Mucosa of gallbladder (tissue), 1 donor: ENCODE measurements at places on chromosomes 16 and 17. TPM values are rescaled to one million over a fixed set of nuclear protein-coding genes. Genes with fewer than 3 reads are reported as not detected.

The PERCC1 gene
- not detected for total RNA-seq

The BEAN1 gene
- 0.35 TPM for total RNA-seq

The SERPINF2 gene
- 2.9 TPM for total RNA-seq

The TBC1D3H gene
- total RNA-seq, result not detected

- DNase-seq, result no peak
These were observed 4.2 kb downstream of the MATCAP1 start for GRCh38 chr16:67179421-67180080.

DNA sequence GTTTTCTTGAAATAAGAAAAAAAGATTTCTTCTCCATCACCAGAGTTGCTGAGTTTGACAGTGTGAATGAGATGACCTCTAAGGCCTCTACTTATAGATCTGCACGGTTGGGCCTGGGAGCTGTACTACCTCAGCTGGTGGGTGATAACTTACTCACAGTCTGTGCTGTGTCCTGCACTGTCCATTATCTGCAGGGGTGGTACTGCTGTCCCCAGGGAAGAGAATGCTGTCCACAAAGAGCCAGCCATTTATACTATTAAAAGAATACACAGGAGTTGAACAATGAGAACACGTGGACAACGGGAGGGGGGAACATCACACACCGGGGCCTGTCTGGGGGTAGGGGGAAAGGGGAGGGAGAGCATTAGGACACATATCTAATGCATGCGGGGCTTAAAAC is 655.3 kb downstream of the WWOX start:
- DNase-seq, result no peak

- peak; percentile 37 for DNase-seq
These were observed 2.4 kb upstream of the USP36 start for GRCh38 chr17:78842881-78843565.

DNA sequence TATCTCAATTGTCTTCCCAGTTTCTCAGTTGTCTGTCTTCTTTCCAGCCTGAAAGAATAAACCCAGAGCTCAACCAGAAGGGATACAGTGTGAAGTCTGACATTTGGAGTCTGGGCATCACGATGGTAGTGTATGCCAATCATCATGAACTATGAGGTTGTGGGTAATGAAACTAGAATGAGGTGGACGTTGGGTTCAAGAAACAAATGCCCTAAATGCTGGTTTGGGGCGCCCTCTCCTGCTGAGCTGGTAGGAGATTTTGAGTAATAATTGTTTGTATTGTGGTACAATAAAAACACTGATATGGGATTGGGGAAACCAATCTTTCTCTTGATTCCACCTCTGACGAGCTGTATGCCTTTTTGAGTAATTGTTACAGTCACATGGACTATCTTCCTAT is 110.4 kb downstream of the MAP2K6 start:
- DNase-seq, result no peak

GRCh38 chr16:17555176-17555575 is 84.4 kb upstream of the XYLT1 start:
- DNase-seq, result no peak

DNA sequence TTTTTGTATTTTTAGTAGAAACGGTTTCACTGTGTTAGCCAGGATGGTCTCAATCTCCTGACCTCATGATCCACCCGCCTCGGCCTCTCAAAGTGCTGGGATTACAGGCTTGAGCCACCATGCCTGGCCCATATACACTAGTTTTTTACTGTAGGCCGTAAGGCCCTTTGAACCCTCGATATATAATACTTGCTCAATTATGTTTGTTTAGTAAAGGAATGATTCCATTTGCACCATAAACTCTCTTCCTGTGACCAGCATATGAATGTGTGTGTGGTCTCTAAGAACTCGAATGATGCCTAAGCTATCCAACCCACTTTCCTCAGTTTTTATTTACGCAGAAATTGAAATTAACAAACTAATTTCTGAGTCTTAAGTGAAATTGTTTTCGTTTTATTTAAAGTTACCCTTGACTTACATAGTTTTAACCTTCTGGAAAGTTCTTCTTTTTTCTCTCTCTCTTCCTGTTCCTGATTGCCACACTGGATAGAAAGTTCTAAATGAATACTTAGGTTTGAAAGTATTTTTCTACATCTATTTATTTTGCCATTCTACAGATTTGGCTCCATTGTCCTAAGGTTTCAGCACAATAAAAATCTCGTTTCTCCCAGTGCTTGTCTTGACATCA is 37.9 kb downstream of the PIGL start:
- DNase-seq, result no peak

DNA sequence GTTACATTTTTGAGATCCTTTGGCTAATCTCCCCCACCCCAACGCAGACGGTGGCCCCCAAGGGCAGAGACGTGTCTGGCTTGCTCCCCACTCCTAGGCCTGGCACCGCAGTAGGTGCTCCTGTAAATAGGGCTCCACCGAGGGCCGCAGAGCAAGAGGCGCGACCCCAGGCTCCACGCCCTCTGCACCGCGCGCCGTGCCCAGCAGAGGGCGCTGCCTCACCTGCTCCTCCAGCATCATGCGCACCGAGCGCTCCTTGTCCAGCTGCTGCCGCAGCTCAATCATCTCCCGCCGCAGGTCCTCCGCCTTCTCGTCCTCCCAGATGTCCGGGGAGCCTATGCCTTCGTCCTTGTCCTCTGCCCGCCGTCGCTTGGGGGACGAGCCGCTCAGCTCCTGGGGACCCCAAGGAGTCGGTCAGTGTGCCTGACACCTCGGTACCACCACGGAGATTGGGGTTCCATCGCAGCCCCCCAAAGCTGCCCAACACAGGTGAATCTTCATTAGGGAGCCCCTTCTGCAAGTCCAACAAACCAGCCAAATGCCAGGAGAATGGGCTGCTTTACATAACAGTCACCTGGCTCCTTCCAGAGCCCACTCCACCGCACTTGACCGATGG is 11.2 kb downstream of the TFAP4 start:
- no peak for DNase-seq

GRCh38 chr16:11093572-11094074 is 149.3 kb downstream of the CLEC16A start:
- DNase-seq, result no peak

- DNase-seq, result no peak
These were observed 52.7 kb upstream of the KSR1 start for GRCh38 chr17:27403480-27404005.

DNA sequence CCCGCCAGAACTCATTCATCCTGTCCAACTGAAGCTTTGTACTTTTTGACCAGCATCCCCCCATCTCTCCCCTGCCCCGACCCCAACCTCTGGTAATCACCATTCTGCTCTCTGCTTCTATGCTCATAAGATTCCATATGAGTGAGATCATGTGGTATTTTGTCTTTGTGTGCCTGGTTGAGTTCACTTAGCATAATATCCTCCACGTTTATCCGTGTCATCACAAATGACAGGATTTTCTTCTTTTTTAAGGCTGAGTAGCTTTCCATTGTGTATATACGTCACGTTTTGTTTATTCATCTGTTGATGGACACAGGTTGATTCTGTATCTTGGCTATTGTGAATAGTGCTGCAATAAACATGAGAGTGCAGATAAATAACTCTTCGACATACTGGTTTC is 278.9 kb downstream of the SNX29 start:
- no peak for DNase-seq

DNA sequence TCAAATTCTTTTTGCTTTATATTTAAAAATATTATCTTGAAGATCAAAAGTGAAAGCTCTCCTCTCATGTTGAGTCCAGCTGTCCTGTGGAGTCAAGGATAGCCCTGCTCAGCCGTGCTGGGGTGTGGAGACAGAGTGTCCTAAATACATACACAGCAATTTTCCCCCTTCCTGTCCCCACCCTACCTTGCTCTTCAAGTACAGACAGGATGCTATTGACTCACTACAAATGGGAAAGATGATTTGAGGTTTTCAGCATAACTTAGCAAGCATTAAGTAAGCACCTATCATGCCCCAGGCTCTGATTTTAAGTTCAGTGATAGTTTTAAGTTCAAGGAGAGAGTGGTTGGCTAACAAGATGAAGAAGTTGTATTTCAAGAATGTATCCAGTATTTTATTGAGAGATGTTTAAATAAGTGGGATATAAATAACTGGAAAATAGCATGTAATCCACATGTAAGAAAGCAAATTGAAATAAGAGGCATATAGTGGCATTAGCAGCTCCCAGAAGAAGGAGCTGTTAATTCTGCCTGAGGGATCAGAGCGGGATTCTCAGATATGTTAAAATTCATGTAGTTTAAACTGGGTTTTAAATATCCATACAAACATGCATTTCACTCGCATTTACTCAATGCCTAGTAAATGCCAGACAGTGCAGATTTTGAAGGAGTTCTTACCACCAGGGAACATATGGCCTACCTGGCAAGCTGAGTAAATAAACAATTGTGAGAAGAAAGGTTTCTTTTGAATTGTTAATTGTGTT is 183.5 kb upstream of the ANKFN1 start:
- DNase-seq, result no peak

DNA sequence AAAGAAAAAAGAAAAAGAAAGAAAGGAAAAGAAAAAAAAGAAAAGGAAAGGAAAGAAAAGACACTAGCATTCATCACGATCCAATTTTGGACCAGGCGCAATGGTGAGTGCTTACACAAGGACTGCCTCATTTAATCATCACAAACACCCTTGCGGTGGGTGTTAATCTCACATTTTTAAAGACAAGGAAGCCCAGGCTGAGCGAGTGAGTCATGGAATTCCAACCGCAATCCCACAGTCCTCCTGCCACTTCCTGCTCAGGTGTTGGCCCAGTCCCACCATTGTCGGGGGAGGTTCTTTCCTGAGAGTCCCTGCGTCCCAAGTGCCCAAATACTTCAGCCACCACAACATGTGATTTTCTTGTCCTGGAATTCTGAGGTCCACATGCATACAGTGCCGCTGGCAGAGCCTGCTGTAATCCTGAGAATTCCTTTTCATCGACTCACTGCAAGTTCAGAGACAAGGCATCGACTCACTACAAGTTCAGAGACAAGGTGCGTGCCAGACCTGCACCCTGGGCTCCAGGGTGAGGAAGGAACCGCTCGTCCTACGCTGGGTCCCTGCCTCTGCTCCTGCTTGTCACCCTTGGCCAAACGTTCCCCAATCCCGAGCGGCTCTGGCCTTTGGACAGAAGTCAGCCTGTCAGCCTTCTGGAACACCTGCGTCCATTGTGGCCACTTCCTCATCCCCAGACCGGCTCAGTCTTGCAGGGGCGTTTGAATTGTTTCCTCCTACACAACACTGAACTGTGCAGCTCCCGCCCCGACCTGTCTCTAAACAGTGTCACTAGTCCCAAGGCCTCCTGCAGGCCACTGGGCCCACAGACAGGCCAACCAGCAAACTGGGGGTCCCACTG is 5.8 kb downstream of the ZG16B start:
- DNase-seq, result peak; percentile 70

- no peak for DNase-seq
These were observed 33.5 kb upstream of the DNAH9 start for GRCh38 chr17:11564589-11565380.

DNA sequence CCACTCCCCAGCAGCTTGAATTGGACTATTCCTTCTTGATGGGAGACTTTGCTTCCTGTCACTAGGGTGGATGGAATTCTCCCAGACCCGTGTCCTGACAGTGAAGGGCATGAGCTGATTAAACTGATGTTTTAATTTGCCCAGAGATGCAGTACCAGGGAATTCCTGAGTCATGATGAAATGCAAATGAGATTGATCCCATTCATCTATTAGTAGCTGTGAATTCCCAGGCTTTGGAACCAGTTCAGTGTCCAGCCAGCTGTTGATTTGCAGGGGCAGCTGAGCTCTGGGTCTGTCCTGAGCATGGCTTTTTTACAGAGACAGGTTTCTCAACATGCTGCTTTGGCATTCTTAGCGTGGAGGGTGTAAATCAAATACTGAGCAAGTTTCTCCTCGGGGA is 157.9 kb downstream of the PITPNC1 start:
- DNase-seq, result no peak

- DNase-seq, result no peak
These were observed 35.0 kb upstream of the HSBP1 start for GRCh38 chr16:83772806-83773205.

GRCh38 chr17:73208139-73208827 is 15.4 kb downstream of the COG1 start:
- no peak for DNase-seq

- no peak for DNase-seq
These were observed 1.4 kb downstream of the MFAP4 start for GRCh38 chr17:19385521-19385983.

DNA sequence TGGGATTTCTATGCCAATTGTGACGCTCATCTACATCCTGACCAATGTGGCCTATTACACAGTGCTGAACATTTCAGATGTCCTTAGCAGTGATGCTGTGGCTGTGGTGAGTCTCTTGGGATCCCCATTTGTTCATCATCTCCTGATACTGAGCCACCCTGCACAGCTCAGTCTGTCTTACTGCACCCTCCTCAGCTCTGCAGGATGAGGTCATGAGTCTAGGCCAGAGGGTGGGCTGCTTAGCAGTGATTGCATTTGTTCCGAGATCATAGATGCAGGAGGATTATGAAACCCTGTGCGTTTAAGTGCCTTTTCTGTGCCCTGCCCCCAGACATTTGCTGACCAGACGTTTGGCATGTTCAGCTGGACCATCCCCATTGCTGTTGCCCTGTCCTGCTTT is 19.5 kb downstream of the SLC7A6OS start:
- DNase-seq, result no peak

DNA sequence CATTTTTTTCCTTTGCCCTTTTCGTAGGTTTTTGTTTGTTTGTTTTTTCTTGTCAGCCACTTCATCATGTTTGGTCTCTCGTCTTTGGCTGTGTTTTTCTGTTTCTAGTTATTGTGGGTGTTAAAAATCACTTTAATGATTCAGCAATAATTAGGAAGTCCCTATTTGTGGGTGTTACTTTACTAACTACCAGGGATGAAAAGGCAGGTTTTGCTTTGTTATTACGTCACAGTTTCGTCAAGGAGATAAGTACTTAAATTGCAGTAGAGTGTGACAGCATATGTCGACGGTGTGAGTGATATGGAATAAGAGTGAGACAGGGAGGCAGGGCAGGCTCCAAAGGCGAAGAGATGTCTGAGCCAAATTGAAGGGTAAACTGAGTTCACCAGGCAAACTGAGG is 479.6 kb downstream of the WWOX start:
- no peak for DNase-seq
